Cortex of kidney (tissue), 1 donor: ENCODE measurements at places on chromosomes 7 and 10.

GRCh38 chr7:138468244-138469123 is 8.4 kb downstream of the TRIM24 start:
- DNase-seq = no peak

GRCh38 chr10:2122431-2123124 is 385.3 kb upstream of the ADARB2 start:
- no peak for DNase-seq

DNA sequence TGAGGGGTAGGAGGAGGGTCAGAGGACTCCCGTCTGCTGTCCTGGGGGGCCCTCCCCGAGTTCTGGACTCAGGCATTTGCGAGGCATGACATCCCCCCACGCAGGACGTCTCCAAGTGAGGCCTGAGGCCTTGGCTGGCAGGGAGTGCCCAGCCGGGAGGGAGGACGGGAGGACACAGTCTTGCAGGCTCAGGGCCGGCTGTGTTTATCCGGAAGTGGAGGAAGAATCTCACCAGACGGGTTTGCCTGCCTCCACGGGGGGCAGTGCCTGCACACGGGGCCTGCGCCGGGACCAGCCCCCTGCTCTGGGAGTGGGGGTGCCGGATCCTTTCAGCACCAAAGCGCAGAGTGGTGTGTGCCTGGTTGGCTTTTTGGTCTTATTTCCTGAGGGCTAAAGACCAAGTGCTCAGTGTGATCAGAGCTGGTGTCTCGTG is 10.9 kb downstream of the PWWP2B start:
- no peak for DNase-seq

DNA sequence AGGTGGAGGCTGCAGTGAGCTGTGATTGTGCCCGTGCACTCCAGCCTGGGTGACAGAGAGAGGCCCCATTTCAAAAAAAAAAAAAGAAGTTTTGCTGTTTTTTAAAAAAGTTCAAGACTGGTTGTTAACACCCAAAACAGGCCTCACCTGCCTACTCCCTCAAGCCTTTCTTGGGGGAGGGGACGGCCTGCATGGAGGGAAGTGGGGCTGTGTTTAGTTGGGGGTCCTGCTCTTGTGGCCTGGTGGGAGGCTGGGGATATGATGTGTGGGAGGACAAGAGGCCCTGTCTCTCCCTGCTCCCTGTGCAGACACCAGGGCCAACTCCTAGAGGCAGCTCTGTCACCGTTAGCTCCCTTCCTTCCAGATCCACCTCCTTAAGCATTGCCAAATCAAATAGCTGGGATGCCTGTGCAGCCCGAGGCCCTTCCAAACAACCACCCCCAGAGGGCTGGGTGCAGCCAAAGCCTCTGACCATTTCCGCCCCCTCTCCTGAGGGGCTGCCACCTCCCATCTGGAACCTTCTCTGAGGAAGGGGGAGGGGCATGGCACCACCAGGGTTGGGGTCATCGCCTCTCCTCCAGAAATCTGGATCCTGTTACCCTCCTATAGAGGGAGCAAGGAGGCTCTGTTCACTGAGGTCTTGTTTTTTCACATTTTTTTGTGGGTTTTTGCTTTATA is 32.9 kb upstream of the ANKRD2 start:
- no peak for DNase-seq

DNA sequence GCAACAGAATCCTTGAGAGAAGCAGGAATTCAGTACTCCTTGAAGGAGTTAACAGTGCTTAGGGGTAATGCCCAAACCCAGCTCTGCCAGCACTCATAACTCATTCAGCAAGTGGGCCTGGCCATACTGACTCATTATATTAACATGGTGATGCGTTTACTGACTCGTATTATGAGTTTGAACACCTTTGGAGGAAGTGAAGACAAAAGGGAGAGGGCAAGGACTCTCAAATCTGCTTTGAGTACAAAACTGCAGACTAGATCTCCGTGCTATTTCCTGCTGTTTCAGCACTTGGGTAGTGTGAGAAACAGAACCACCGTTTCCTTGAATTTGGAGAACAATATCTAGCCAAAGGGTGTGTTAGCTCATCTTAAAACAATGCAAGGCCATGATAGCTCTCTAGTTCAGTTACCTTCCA is 30.8 kb downstream of the SLC16A9 start:
- DNase-seq = no peak

- DNase-seq = no peak
Measured at GRCh38 chr7:70647801-70648498, 484.0 kb upstream of the GALNT17 start.

DNA sequence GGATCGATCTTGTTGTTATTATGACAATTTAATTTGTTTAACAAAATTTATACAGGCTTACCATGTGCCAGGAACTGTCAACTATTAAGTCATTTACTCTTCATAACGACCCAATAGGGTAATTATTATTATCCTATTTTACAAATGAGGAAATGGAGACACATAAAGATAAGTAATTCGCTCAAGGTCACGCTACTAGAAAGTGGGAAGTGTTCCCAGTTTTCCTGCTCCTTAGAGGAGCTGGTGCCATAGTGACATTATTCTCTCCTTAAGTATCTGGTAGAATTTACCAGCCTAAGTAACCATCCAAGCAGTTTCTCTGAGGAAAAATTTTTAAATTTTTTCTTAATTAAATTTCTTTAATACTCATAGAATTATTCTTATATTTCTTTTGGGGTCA is 360.9 kb upstream of the RNF32 start:
- no peak for DNase-seq
